ENCODE measurements at places on chromosomes 12 and 14.

DNA sequence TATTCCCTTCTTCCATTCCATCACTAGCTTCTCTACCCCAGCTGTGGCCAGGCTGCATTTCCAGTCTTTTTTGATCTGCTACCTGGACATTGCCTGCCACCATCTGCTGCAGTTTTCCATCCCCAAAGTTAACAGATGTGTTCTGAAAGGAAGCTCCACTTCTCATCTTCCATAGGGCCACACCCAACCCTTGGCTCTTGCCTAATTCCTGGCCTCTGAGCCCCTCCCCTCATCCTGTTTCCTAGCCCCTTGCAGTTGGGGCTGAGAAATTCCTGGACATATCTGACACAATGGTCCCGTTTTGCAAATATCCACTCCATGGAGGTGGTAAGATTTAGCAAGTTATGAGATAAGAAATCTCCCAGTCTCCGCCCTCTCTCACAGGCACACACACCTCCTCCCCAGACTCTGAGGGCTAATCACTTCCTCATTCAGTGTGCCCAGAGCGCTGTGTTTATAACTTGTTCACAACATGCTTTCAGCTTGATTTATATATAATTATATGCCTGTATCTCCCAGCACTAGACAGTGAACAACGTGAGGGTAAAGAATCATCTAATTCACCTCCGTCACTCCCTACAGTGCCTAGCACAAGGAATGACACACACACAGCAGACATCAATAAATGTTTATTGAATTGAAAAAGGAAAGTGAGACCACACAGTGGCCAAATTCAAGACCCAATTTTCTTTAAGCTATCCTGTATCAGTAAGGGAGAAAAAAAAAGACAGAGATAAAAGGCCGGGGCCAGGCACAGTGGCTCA, 13.4 kb downstream of the SMUG1 start:
- no peak for DNase-seq

GRCh38 chr12:57758552-57759359, 3.9 kb downstream of the MARCHF9 start:
- DNase-seq, result no peak

DNA sequence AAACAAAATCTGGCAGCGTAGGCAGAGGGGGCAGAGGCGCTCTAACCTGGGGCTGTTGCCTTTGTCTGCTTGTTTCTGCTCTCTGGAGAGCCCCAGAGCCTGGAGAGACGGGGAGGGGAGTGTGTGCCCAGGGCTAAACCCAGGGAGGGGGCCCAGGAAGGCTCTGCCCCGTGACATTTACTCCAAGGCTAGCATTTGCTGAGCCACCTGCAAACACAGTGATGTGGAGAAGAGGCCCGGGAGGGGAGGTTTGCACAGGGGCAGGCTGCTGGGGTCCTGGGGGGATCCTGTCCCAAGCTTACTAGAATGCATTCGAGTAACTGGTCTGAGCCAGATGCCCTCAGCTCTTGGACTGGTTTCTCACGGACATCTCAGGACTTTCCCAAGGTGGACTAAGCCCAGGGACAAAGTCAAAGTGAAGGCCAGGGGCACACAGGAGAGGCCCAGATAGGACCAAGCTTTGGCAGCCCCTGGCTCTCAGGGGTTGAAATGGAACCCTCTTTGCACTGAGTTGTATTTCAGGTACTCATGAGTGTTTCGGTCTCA, 12.0 kb downstream of the MEG3 start:
- no peak for DNase-seq

DNA sequence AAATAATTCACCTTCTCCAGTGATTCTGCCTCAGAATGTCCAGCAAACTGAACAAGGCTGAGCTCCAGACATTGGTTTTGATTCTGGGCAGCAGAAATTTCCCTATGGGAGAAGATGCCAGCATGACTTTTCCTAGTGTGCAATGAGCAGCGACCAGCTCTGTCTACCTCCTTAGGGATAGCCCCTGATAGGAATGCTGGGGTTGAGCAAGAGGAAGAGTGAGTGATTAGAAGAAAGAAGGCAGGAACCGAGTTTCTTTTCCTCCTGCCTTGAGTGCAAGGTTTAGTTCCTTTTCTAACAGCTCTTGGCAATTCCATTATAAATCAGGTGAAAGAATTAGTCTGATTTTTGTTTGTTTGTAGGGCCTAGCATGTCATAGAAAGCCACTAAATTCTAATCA, 379.0 kb downstream of the DAD1 start:
- no peak for DNase-seq

DNA sequence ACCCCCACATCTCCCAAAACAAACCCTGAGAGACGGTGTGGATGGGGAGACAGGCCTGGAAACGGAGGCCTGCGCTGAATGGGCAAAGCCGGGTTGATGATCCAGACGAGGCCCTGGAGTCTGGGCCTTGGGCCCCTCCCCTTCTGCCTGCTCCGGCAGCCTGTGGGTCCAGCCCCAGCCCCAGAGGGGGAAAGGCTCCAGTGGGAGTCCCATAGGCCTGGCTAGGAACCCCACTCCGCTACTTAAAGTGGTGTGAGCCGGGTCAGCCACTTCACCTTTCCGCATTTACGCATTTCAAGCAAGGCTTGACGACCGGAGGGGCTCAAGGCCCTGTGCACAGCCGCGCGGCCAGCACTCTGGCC, 695 bp upstream of the TNFAIP2 start:
- no peak for DNase-seq

DNA sequence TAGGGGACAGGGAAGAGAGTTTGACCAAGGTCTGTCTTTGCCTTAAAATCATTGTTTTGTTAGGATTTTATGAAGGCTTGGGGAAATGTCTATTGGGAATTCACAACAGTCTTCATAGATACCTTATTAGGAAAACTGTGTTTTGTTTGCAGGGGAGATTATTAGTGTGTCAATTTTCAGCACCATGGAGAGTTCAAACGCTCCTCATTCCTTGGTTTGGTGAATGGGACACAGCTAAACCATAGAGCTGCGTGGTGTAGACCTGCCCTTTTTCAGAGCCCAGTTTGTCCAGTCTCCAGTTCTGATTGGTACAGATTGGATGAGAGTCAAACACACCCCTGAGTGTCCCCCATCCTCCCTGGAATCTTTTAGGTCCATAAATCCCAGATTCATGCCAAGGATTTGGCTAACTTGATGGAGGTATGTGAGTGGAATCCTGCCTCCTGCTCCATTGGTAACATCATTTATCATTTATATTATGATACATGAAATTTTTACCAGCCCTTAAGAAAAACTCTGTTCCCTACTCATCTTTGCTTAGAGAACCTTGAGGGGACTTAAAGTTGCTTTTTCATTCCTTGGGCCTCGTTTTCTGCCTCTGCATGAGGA, 12.0 kb downstream of the NGDN start:
- no peak for DNase-seq

DNA sequence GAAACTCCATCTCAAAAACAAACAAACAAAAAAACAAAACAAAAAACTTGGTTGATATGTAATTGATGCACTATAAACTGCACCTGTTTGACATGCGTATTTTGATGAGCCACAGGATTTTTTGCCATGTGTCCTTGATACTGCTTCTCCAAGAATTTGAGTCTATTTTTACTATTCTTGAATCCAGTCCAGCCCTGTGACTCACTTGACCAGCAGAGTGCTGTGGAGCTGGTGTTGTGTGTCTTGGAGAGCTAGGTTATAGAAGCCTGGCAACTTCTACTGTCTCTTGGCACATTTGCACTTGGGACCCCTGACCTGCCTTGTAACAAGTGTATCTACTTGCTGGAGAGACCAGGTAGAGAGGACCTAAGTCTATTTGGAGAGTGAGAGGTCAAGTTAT, 52.0 kb downstream of the KLRG1 start:
- DNase-seq, result no peak

- no peak for DNase-seq
These were observed 319.6 kb upstream of the RTL1 start for GRCh38 chr14:101223127-101223526.

DNA sequence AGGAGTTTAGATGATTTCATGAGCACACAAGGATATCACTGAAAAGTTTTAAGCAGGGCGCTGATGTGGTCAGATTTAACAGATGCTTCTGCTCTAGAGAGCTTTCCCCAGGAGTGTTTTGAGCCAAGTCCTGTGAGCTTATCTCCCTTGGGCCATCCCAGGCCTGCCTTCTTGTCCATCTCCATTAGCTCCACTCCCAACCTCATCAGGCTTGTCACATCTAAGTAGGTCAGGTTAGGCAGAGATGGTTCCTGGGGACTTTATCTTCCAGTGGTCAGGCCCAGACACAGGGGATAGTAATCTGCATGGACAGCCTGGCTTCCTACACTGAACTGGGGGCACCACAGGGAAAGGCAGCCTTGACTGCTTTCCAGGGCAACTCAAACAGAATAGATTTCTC, 145.4 kb upstream of the SRRM4 start:
- DNase-seq, result no peak

GRCh38 chr12:57095440-57095839, 6.5 kb downstream of the NAB2 start:
- no peak for DNase-seq

DNA sequence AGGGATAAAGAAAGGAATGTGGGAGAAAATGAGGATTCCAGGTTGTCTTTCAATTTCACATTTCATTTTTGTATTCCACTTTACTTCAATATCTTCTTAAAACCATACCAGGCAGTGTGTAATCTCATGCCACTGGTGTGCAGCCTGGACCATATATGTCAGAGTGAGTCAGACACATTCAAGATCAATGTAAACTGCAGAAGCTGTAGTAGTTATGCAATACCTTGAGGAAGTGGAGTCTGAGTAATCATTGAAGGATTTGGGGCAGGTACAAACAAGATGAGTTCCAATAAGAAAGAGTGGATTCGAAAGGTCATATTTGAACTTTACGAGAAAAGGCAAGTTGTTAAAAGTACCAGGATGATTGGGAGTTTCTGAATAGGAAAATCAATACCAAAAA, 14.1 kb downstream of the PLCZ1 start:
- no peak for DNase-seq

- DNase-seq, result no peak
These were observed 90.0 kb downstream of the LRRC74A start for GRCh38 chr14:76916040-76916715.

- DNase-seq, result no peak
These were observed 79.9 kb upstream of the SSTR1 start for GRCh38 chr14:38127784-38128183.
